ENCODE measurements at places on chromosomes 5 and 9.

DNA sequence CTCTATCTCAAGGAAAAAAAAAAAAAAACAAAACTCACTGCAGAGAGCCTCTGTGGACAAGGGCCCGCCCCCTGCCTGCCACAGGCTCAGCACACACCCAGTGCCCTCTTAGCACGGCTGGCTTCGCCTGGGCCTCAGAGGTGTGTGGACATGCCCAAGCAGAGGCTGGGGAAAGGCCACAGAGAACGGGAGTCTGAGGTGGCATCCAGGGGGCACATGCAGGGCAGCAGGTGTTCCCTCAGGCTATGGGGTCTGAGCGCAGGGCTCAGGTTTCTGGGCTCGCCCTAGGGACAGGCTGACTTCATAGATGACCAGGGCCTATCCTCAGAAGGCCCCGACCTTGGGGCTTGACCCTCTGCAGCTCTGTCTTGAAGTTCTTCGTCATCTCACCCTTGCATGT is 138.7 kb downstream of the ZNF354C start:
- DNase-seq, result no peak

GRCh38 chr5:135240283-135240633 is 158.8 kb downstream of the MACROH2A1 start:
- no peak for DNase-seq

DNA sequence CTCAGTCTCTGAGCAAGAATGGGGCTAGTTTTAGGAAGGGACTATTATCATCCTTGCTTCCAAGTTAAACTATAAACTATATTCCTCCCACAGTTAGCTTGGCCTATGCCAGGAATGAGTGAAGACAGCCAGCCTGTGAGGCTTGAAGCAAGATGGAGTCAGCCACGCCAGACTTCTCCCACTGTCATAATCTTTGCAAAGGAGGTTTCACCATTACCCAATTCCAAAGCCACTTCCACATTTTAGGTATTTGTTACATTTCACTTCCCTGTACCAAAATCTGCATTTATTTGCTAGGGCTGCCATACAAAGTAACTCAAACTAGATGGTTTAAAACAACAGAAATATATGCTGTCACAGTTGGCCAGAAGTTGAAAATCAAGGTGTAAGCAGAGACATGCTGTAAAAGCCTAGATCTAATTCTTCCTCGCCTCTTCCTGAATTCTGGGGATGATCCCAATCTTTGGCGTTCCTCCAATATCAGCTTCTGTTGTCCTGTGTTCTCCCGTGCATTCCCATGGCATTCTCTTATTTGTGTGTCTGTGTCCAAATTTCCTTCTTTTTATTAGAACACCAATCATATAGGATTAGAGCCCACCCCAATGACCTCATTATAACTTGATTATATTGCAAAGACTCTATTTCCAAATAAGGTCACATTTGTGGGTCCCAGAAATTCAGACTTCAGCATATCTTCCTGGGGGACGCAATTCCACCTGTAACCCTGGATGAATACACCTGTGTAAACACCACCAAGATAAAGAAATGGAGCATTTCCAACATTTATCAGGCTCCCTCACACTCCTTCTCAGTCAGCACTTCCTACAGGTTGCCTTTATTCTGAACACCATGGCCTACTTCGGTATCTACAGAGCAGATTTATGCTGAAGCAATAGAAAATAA is 126.8 kb downstream of the GCNT1 start:
- no peak for DNase-seq

DNA sequence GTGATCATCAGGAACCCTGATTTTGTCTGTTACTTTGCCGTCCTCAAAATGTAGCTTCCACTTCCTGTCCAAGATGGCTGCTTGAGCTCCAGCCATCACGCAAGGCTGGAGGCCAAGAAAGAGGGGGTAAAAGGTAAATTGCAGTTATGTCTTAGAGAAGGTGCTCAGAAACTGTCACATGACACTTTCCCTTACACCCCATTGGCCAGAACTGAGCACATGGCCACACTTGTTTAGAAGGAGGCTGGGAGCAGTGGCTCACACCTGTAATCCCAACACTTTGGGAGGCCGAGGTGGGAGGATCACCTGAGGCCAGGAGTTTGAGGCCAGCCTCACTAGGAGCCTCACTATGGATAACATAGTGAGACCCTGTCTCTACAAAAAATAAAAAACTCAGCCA is 140.9 kb downstream of the RGS3 start:
- DNase-seq, result no peak

- no peak for DNase-seq
Measured at GRCh38 chr5:149310947-149311658, 34.2 kb upstream of the GRPEL2 start.
